CD4-positive, alpha-beta T cell treated with Interleukin-15 for 4 hours (primary cell): ENCODE measurements at places on chromosomes 7 and 10.

GRCh38 chr10:132404169-132404880, 7.3 kb downstream of the PWWP2B start:
- DNase-seq: no peak

- no peak for DNase-seq
Measured at GRCh38 chr10:79020015-79020491, 48.7 kb upstream of the ZMIZ1 start.

GRCh38 chr10:7605565-7606295, 61.0 kb downstream of the ITIH5 start:
- DNase-seq: no peak

GRCh38 chr7:142812437-142813215, 41.9 kb downstream of the PRSS2 start:
- no peak for DNase-seq

DNA sequence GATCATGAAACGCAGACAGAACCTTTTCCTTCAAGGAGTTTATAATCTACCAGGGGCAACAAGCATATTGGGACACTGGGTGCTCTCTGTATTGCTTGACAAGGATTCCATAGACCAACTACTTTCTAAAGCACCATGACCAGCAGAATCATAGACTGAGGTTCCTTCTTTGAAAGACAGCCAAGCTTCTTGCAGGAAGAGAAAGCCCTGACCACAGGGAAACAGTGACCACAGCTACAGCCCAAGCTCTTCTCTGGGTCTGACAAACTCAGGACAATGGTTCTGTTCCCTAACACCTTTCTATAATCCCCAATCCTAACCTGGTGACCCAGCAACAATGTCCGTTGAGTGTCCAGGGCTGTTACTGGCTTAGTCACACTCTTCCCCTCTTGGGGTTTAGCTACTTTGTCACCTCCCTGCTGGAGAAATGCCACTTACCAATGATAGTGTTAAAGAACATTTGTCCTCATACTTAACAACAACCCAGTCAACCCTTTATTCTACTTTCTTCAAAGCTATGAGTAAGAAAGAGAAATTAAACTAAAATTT, 155.7 kb downstream of the JAZF1 start:
- DNase-seq: no peak
